ENCODE measurements at places on chromosomes 7 and 10.

- no peak for DNase-seq
Measured at GRCh38 chr7:88278881-88279280, 27.8 kb downstream of the STEAP4 start.

DNA sequence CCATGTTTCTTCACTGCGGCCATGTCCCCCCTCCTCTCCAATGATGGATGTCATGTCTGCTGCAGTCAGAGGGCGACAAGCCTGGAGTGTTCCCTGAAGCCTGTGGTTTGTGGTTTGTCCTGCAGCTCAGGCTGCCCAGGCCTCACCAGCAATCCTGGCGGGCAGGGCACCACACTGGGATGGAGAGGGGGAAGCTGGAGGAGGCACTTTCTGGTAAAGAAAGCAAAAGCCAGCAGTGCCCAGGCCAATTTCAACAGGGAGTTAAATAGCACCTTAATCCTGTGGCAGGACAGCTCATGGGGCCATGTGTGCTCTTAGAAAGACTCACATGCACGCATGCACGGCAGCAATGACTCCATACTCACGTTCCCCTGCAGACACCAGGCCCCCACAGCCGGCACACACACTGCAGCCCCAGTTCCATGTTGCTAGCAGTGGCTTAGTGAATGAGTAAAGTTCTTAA lies 158.3 kb downstream of the EGFR start:
- no peak for DNase-seq

GRCh38 chr7:149216402-149216801 lies 21.1 kb downstream of the ZNF282 start:
- no peak for DNase-seq

DNA sequence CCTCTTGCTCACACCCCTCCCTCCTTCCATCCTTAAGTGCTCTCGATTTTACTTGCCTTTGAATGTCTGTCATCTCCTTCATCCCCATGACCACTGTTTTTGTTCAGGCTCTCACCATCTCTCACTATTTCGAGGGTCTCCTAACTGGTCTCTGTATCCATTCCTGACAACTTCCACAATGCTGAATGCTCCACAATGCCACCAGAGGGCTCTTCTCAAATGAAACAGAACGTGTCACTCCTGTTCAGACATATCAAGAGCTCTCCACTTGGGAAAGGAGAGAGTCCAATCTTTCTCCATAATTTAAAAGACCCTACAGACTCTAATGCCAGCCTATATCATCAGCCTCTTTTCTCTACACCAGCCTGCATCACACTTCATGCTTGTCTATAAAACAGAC lies 9.0 kb upstream of the SLC13A1 start:
- DNase-seq, result no peak

- DNase-seq, result no peak
Measured at GRCh38 chr7:117066668-117067067, 113.4 kb downstream of the ST7 start.

Data from Caco-2 (cell line).